ENCODE measurements at places on chromosomes 7 and 10.

- peak; percentile 62 for DNase-seq
These were observed 16.9 kb upstream of the ZFAND2A start for GRCh38 chr7:1176891-1177373.

DNA sequence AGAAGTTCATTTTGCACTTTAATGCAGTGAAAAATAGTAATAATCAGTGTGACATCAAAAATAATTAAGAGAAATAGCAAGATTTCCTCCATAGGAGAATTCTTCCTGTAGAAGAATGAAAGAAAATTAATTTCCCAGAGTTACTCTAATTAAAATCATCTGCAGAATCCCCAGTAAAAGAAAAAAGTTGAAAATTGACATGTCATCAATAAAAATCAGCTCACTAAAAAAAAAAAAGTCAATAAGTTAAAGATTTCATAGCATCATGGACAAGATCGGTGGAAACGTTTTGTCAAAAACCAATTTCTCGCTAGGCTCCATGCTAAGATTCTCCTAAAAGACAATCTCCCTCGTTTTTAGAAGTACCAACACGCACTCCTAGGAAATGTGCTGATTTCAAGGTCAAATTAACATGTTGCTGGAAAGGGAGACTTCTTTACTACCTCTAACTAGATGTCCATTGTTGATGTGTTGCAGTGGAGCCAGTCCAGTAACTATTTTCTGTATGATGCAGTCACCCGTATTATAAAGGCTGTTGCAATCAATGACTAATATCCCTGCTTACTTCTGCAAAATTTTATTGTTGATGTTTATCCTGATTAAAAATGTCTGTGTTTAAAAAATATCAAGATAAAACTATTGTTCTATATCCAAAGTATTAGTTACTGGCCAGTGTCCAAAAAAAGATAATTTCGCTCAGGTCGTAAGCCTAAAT, 591.9 kb upstream of the MGMT start:
- DNase-seq, result no peak

- no peak for DNase-seq
These were observed 199.3 kb upstream of the MDFIC start for GRCh38 chr7:114722562-114722961.

DNA sequence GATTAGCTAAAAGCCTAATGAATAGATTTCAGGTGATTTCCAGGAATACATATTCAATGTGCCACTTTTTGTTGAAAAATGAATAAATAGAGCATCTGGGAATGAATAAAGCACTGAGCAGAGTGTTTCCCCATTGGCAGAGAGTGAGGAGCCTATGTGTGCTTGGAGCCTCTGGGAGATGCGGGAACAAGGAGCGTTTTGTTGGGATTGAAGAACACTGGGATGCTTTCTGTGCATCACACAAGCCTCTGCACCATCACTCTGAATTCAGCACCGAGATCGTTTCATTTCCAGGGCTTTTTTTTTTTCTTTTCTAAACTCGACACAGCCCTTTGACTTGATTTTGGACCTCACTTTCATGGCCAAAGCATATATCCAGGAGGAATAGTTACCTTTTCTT, 111.4 kb downstream of the BAMBI start:
- DNase-seq, result no peak

- DNase-seq, result peak; percentile 42
These were observed 2.9 kb upstream of the TMEM72 start for GRCh38 chr10:44908066-44908749.

- DNase-seq, result no peak
These were observed 109.5 kb downstream of the PARP12 start for GRCh38 chr7:139953229-139953628.

DNA sequence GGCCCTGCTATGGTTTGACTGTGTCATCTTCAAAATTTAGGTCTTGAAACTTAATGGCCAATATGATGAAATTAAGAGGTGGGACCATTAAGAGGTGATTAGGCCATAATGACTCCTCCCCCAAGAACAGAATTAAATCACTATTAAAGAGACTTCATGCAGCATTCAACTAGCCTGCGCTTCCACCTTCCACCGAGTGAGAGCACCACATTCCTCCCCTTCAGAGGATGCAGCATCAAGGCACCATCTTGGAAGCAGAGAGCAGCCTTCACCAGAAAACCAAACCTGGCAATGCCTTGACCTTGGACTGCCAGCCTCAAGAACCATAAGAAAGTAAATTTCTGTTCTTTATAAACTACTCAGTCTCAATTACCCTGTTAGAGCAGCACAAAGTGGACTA, 371.1 kb upstream of the NFE2L3 start:
- no peak for DNase-seq

GRCh38 chr7:101667920-101668319, 38.8 kb upstream of the MYL10 start:
- no peak for DNase-seq

GRCh38 chr10:103737735-103738367, 117.5 kb downstream of the SH3PXD2A start:
- no peak for DNase-seq

DNA sequence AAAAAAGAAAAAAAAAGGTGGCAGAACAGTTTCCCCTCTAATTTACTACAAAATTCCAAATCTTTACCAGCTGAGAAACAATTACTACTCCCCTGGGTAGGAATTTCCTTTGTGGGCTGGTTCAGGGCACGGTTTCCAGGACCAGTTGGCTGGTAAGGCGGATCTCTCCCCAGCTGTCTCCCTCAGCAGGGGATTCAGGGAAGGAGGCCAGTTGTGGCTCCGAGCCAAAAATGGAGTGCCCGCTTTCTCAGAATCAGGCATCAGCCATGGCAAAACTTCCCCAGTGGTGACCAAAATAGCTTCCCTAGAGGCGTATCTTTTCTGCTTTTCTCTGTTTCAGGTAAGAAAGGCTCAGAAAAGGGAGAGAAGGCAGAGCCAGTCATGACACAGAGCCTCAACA, 91.2 kb downstream of the ZNF22 start:
- DNase-seq, result peak; percentile 48

DNA sequence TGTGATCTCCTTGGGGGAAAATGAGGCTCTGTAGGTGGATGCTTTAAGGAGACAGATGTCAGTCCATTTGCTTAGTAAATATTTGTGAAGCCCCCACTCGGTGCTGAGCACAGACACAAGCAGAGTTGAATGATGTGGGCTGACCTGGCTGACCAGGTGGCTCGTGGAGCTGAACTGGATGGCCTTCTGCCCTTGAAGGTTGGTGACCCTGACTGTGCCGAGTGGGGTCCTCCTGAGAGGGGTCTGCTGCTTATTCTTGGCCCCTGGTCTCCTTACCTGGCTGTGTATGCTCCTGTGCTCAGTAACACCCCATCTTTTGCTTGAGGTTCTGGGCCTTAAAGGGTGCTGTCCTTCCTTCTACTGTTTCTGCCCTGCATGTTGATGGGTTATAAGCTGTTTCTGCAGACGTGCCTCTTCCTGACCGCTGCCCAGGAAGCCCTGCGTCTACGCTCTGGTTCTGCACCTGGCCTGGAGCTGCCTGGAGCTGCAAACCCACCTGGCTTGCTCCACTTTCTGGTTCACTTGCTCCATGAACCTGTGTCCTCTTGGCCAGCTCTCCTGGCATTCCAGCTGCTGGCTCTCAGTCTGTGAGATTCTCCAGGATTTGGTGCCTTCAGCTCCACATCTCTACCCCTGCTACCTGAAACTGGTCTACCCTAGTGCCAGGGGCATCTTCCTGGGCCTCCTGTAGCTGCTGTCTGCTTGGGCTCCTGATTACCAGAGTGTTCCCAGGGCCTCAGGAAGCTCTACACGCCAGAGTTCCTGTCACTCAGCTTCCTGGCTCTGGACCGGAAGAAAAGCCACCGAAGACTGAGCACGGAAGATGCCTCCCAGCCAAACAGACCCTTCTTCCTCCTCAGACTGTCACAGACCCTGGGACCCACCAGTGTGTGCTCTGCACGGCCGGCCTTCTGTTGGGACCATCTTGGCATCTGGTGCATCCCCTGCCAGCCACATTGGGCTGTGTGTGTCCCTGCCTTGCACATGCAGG, 76.5 kb downstream of the ADCY1 start:
- DNase-seq, result no peak

DNA sequence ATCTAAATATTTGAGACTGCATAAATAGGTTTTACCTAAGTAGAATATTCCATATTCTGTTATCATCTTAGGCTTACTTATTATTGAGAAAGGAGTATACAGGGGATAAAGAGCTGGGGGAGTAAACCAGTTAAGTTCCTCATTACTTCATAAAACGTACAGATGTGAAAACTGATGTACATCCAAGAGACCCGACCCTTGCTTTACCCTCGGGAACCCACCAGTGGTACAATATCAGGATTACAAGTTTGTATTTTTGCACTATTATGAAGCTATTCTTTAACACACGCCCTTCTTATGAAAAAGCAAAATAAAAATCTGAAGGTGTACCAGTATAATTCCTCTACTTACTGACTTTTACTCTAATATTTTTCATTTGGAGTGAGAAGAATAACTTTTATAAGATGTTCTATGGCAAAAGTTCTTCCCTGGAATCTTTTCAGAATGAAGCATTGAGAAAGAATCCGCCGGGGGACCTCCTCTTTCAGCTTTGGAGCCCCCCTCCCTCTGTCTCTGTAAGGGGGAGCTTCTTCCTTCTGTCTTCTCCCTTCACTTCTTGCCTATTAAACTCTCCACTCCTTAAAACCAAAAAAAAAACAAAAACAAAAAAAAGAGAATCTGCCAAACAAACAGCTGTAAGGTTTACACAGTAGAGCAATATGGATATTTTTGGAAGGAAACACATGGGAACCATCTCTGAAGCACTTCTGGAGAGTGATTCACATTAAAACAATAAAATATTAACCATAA, 550.0 kb downstream of the TNS3 start:
- DNase-seq, result no peak

DNA sequence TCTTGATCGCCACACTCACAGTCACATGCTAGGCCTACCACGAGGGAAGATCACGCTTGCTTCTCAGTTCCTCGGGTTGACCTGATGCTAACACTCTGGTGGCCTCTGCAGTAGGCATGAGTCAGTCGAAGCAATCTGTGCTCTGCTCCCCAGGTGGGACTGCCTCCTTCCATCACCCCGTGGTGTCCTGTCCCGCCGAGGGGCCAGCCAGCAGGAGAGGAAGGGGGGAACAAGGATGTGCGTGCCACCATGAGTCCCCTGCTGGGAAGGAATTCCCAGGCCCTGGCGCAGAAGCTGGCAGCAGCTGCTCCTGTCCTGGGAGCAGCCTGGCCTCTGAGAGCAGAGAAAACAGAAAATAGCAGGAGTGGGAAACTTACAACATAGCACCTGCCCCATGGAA, 695.0 kb upstream of the NRP1 start:
- DNase-seq, result peak; percentile 5

DNA sequence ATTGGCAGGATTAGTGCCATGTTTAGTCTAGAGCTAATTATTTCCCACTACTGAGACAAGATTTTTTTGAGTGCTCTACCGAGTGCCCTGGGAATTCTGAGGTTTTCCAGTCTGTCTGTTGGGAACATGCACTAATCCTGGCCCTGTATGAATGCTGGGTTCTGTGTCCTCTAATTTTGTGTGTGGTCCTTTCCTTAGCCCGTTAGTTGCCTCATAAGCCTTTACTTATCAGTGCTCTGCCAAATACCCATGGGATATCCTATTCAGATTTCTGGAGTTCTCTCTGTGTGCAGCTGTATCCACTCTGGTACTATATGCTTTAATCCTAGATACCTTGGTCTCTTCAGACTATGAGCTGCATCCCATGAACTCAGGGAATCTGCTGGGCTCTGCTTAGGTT, 13.1 kb downstream of the CSGALNACT2 start:
- DNase-seq, result peak; percentile 66

DNA sequence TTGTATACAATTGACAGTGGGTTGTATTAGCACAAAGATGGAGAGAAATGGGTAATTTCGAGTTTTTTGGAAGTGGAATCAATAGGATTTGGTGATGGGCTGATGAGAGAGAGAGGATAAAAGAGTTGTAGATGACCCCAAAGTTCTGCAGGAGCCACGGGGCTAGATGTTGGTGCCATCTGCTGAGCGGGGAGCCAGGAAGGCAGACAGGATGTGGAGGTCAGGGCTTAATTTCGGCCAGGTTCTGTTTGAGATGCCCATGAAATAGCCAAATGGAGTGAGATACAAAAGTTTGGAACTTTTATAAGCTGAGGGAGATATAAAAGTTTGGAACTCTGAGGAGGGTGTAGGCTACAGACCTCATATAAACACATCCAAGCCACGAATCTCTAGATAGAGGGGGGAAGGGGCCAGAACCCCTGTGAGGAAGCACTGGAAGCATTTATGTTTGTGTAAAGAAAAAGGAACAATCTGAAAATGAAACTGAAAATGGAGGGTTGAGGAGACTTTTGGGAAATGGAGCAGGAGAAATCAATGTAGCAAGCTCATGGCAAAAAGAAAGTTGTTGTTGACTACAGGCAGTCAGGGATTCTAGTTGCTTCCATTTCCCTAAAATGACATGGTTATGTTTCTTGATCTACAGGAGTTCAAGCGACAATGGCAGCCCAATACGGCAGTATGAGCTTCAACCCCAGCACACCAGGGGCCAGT, 2.2 kb downstream of the GIMAP4 start:
- DNase-seq, result no peak

DNA sequence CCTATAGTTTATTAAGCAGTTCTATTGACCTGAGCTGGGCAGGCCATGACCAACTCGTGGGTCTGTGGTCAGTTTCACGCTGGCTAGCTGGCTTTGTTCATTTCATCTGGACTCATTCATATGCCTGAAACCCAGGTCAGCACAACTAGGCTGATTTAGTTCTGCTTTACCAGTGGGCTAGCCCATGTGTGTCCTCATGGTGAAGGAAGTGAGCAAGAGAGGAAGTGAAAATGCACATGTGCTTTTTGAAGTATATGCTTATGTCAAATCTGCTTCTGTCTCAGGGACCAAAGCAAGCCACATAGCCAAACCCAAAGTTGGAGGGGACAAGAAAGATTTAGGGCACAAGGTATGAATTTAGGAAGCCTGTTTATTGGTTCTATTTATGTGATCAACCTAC, 154.5 kb downstream of the RNF133 start:
- no peak for DNase-seq

DNA sequence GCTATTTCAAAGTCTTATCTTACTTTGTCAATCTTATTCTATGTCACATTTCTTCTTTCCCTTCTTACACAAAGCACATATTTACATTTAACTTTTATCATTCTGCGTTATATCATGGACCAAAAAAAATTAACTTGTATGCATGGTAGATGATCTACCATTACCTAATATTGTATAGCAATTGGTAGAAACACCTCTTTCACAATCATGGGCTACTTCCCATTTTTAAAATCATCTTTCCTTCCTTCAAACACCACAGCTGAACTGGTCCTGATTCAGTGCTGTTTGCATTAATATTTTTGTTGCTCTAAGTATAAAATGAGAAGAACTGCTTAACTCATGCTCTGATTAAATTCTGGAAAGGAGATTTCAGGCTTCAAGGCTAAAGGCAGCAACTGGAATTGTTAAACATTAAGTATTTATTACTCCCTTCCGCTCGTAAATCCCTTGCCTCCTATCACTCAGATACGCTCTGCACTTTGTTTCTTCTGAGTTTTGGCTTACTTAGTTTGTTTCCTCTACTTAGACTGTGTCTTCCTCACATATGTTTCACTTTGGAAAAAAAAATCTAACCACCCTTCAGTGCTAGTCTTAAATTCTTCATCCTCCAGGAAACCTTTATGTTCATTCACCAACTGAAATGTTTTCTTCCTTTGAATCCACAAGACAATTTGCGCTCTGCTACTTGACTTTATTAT, 901.4 kb downstream of the PCDH15 start:
- no peak for DNase-seq
